ENCODE measurements at places on chromosomes 5 and 9.

DNA sequence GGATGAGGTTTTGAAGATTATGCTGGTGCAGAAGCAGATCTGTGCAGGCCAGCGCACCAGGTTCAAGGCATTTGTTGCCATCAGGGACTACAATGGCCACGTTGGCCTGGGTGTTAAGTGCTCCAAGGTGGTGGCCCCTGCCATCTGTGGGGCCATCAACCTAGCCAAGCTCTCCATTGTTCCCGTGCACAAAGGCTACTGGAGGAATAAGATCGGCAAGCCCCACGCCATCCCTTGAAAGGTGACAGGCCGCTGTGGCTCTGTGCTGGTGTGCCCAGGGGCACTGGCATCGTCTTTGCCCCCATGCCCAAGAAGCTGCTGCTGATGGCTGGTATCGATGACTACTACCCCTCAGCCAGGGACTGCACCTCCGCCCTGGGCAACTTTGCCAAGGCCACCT is 142.5 kb downstream of the SPATA31D1 start:
- no peak for DNase-seq

GRCh38 chr5:32790411-32790951 is 79.4 kb downstream of the NPR3 start:
- DNase-seq, result no peak

GRCh38 chr5:144135113-144135762 is 35.2 kb downstream of the YIPF5 start:
- DNase-seq, result no peak

- DNase-seq, result no peak
Measured at GRCh38 chr9:133182151-133182550, 18.4 kb upstream of the GBGT1 start.

GRCh38 chr5:15499528-15500324 is at the start of gene FBXL7:
TSS of gene FBXL7 (plus strand) at chr5:15500180.
- DNase-seq, result no peak

GRCh38 chr5:134174841-134175839 is 1.6 kb downstream of the SKP1 start:
- DNase-seq, result peak; percentile 17

- DNase-seq, result no peak
Measured at GRCh38 chr9:115086461-115086860, 31.5 kb downstream of the TNC start.

GRCh38 chr9:107018861-107019545 is 156.0 kb downstream of the ZNF462 start:
- DNase-seq, result no peak

GRCh38 chr5:134523543-134524271 is 1.8 kb upstream of the JADE2 start:
- no peak for DNase-seq

GRCh38 chr9:88691811-88692210 is 156.8 kb downstream of the NXNL2 start:
- no peak for DNase-seq

All from suppressor macrophage (primary cell).